ENCODE measurements at places on chromosomes 3 and 15.
A peak's percentile ranks its signal among the peaks of the same experiment; 100 is the strongest.

- no peak for DNase-seq
These were observed 165.2 kb downstream of the RORA start for GRCh38 chr15:61063875-61064320.

- peak; percentile 29 for DNase-seq
These were observed 21.5 kb upstream of the MORF4L1 start for GRCh38 chr15:78850941-78851755.

DNA sequence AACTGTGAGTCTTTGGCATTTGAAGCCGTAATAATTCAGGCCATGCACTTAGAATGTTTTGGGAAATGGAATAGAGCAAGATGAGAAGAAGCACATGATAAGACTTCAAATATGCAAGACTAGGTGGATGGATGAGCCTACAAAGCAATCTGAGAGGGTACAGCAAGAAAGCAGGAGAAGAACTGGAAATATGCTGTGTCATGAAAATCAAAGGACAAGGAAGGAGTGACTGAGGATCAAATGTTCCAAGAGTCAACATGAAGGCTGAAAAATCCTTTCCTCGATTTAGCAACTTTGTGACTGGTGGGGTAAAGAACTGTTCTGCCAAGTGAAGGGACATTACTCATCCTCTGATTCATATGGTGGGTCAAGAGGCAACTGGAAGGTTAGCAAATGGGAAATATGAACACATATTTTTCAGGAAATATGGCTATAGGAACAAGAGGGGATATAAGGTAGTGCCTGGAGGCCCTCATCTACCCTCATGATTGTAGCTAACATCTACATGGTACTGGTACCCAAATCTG is 803.7 kb upstream of the ARRDC4 start:
- DNase-seq = no peak

DNA sequence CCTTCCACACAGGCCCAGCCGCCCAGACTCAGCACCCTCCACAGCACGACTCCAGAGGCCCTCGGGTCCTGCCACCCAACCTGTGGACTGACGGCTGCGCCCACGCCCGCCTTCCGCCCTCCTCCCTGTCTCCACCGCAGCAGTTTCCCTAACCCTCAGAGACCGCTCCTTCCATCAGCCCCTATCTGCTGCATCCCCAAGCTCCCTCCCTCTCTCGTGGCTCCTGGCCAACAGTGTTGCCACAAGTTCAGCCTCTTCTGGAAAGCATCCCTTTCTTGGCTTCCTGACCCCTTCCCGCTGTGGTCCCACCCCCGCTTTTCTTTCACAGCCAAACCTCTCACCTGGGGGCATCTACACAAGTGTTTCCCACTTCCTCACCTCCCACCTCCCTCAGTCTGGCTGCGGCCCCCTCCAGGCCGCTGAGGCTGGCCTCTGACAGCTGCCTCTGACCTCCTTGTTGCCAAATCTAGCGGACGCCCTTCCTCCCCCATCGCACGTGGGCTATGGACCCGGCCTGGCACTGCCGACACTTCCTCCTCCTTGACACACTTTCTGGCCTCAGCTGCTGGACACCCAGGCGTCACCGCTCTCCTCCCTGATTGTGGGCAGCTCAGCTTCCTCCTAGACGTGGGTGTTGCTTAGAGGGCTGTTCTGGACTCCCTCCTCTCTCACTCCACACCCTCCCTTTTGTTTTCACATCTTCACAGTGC is 168.8 kb upstream of the TLE3 start:
- peak; percentile 36 for DNase-seq

DNA sequence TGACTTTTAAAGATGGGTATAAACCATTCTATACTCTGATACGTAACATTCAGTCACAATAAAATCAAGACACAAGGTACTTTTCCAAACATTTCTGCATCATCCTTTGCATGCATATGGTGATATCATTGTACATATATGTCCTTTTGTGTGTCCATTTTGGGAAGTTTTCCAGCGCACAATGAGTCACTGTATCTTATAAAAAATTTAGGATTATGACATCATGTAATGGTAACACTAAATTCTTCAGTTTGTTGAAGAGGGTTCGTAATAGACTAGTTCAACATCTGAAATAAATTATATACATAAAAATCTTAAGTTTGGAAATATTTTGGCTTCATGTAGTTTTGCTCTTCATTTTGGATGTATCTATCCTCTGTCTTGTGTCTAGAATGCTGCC is 480.9 kb downstream of the ROBO1 start:
- DNase-seq = no peak

- no peak for DNase-seq
These were observed 16.3 kb downstream of the B3GNT5 start for GRCh38 chr3:183269345-183269744.
